Lung (tissue), 17 donors: ENCODE measurements at places on chromosomes 1 and 21. TPM values are rescaled to one million over a fixed set of nuclear protein-coding genes. Genes with fewer than 3 reads are reported as not detected.

DNA sequence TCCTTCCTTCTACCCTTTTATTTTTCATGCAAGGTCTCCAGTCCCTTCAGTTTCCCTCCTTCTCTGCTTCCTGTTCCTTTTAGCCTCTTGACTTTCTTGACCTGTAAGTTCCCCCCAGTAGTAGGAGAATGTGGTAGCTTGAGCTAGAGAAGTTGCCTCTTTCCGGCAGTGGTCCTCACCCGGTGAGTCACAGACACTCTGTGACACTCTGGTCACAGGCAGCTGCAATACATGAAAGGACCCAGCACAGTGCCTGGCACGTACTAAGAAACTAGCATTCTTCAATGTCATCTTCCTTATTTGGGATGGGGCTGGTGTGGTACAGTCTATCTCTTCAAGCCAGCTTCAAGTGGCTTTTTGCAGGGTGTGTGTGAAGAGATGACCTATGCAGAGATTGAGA is 16.0 kb downstream of the PFKFB2 start:
- DNase-seq: no peak

The CHAF1B gene
- 3.4 TPM for total RNA-seq

GRCh38 chr1:201104141-201104540 is 8.1 kb downstream of the CACNA1S start:
- DNase-seq: no peak

- peak; percentile 47 for DNase-seq
Observed at GRCh38 chr21:29347274-29347681, 48.6 kb downstream of the BACH1 start.

DNA sequence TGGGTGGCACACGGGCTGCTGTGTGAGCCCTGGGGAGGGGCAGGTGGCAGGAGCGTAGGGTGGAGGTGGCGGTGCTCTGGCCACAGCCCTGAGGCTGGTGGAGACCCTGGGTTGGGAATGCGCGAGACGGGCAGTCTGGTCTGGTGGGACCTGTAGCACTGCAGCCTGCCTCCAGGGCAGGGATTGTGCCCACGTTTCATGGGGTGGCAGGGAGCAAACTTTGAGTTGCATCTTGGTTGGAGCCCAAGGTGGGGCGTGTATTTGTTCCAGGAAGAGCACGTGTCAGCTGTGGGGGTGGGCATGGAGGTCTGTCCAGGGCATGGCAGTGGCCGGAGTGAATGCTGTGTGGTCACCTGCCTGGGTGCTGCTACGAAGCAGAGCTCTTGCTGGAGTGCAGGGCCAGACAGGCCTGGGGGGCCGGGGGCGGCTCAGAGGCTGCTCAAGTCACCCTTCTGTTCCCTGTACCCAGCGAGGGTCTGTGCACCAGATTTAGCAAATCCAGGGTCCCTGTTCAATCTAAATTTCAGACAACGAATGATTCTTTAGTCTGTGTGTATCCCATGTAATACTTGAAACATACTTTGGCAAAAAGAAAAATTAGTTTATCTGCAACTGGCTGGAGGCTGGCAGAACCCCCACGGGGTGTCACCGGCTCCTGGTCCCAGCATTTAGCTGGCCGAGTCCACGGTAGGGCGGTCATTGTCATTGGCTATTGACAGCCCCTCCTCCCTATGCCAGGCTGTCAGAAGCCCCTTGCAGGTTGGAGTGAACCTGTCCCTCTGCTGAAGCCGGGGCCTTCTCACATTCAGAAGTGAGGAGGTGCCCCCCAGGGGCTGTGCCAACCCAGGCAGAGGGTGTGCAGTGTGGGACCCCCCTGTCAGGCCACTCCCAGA is 27.3 kb downstream of the KRTAP10-1 start:
- no peak for DNase-seq

DNA sequence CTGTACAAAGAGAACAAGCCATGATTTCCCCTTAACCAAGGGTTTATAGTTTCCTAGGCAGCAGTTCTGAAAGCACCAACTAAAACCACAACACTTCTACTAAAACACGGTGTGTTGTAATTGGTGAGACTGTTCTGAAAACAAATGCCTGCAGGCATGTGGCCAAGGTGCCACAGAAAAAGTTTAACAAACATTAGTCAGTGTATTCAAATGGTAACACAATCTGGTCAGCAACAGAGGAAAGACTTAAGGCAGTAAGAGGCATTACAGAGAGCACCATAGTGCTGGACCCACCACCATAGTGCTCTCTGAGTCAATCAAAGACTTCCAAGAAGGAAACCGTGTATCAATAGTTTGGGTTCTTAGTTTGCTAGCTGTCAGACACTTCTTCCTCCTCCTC is 16.7 kb downstream of the SNIP1 start:
- no peak for DNase-seq

The FCN3 gene
- total RNA-seq: 36.6 TPM

DNA sequence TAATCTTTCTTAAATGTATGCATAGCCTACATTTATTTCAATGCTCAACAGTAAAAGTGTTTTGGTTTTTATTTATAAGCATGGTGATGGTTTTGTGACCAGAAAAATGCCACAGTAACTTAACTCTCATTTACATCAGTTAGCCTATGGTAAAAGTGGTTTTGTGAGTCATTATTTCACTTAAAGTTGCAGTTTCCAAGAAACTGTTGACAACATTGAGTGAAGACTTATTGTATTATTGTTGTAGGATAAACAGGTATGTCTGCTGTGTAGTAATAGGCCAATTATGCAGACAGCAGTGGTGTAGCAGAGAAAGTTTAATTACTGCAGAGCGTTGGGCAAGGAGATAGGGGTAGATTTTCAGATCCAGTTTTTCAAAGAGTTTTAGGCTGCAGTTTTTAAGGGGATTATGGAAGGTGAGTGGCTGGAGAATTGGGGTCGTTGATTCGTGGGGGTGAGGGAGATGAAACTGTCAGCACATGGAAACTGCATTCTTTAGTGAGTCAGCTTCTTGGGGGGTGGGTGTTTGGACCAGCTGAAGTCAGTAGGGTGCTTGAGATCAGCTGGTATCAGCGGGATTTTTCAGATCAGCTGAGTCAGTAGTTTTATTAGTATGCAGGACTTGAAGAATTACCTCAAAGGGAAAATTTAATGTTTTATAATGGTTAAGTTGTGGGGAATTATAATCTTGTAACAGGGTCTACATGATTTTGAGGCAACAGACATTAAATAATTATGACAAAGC is 168.7 kb upstream of the FMN2 start:
- no peak for DNase-seq

The PTPN7 gene
- 6.9 TPM for total RNA-seq

The DMRTA2 gene
- not detected for total RNA-seq

DNA sequence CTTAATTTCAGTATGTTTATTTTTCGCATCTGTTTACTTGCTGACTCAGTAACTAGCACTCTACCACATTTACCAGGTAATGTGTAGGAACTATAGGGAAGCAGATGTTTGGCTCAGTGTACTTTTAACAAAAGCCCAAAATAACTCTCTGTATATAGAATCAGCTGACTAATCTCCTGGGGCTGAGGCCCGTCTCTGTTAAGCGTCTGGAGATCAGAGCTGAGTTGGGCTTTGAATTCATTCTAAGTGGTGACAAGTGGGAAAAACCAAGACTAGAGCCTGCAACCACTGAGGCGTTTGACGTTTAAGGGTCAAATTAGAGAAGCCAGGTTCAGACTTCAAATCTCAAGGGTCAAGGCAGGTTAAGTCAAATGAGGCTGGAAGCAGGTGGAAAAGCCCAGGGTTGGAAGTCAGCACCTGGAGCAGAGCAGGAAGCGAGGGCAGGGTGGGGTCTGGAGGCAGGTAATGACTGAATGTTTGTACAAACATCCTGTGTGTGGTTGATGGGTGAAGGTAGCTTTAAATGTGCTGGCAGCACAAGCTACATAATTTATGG is 56.8 kb upstream of the LYST start:
- no peak for DNase-seq

The NEGR1 gene
- 7.3 TPM for total RNA-seq

The TFF2 gene
- not detected for total RNA-seq

- peak; percentile 29 for DNase-seq
Observed at GRCh38 chr1:90964444-90965035, 57.3 kb downstream of the ZNF644 start.

GRCh38 chr21:9730866-9731265 is 790.5 kb upstream of the TPTE start:
- DNase-seq: no peak

GRCh38 chr1:42057800-42058199 is 95.4 kb upstream of the GUCA2B start:
- DNase-seq: no peak

DNA sequence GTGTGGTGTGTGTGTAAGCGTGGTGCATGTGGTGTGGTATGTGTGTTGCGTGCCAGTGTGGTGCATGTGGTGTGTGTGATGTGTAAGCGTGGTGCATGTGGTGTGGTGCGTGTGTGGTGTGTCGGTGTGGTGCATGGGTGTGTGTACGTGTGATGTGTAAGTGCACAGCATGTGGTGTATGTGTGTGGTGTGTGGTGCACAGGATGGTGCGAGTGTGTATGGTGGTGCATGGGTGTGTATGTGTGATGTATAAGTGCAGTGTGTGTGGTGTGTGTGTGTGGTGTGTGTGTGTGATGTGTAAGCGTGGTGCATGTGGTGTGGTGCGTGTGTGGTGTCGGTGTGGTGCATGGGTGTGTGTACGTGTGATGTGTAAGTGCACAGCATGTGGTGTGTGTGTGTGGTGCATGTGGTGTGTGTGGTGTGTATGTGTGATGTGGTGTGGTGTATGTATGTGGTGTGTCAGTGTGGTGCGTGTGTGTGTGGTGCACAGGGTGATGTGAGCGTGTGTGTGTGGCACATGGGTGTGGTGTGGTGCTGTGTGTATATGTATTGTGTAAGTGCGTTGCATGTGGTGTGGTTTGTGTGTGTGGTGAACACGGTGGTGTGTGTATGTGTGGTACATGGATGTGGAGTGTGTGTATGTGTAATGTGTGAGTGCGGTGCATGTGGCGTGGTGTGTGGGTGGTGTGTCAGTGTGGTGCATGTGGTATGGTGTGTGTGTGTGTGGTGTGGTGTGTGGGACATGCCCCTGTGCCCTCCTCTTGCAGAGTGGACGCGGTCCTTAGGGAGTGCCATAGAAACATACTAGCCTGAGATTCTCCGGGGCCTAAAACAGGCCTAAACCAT is 1.1 kb upstream of the C2CD2 start:
- DNase-seq: no peak

GRCh38 chr1:205812878-205813754 is at the start of gene SLC41A1:
TSS of gene SLC41A1 (minus strand) at chr1:205813198. CDS start at chr1:205810441, 2,757 bp downstream.
- peak; percentile 95 for DNase-seq

The TMEM125 gene
- total RNA-seq: 228 TPM

DNA sequence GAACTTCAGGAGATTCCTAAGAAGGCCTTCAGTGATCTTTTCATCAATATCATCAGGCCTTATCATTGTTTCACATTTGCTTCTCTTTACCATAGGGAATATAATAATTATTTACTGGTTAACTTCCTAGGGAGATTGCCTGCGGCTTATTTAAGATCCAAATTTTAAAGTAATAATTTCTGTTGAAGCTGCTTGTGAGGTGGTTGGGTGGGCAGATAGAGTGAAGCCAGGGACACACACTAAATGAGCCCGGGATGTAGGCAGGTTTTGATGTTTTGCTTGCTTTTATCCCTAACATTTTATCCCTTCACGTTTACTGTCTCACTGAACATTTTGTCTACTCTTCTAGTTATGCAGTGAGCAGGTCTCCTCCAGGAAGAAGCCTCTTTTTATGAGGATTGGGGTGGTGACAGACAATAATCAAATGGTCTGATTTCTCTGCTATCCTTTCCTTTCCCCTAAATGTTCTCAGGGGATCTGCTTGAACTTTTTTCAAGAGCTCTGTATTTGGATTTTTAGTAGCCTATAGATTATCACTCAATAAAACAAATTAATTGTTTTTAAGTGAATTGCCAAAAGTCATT is 164.7 kb downstream of the RUNX1 start:
- no peak for DNase-seq

- no peak for DNase-seq
Observed at GRCh38 chr1:203103829-203104495, 18.1 kb upstream of the MYOG start.

The ANGPTL7 gene
- 0.48 TPM for total RNA-seq

DNA sequence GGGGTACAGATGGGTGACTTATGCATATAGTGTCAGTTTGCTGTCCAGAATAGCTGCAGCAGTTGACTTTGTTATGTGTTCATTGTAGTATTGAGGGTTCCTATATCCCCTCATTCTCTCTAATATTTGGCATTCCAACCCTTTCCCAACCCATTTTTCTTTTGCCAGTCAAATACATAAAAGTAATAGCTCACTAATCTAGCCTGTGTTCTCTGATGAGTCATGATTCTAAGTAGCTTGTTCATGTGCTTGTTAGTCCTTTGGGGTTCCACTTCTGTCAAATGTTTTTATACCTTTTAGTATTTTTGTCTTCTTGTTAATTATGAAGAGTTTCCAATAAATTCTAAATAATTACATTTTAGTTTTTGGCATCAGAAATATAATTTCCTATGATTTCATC is 99.2 kb upstream of the MROH9 start:
- DNase-seq: no peak

GRCh38 chr1:12136916-12137610 is 29.7 kb upstream of the TNFRSF1B start:
- no peak for DNase-seq

DNA sequence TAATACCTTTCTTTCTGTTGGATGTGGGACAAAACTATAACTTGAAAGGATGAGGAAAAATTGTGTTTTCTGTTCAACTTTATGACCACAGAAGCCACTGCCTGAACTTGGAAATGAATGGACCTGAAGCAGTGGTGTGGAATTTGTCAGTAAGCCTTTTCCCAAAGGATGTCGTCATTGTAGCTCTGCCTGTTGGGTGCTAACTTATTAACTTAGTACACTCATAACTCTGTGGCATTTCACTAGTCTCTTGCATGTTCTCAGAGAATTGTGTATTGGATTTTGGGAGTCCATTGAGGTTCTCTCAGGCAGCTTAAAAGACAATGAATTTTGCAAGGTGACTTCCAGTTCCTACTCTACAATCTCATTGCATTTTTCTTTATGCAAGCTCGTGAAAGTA is 49.6 kb downstream of the KCNK2 start:
- DNase-seq: no peak

The LZIC gene
- total RNA-seq: 54.6 TPM

DNA sequence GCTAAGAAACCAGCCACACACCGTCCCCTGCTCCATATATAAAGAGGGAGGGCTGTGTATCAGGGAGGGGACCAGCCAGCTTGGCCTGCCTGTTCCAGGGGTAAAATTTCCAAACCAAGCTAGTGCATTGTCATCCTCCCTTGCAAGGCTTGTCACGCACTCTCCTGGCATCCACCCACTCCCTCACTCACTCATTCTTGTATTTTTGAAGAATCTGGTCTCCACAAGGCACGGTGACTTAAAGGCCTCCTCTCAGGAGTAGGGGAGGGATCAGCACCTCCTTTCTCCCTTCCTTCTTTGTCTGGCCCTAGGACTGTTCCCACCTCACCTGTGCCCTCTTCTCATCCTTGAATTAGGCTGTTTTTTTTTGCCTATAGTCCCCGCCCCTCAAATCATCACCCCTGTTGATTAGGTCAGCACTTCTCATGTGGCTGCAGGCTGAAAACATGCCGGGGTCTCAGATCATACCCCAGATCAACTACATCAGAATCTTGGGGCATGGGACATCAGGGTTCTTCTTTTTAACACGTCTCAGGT is 5.0 kb downstream of the ABCA4 start:
- DNase-seq: no peak
